Pulmonary artery endothelial cell (primary cell): ENCODE measurements at places on chromosomes 12 and 14. TPM values are rescaled to one million over a fixed set of nuclear protein-coding genes. Genes with fewer than 3 reads are reported as not detected.

Gene USP44
- total RNA-seq: 0.53 and 1.1 TPM in 2 replicates

Gene CCDC197
- not detected in 2 replicates for total RNA-seq

Gene SLC6A12
- not detected in 2 replicates for total RNA-seq

Gene PROX2
- not detected in 2 replicates for total RNA-seq

Gene RSRC2
- 32.6 and 48.1 TPM in 2 replicates for total RNA-seq

Gene RD3L
- total RNA-seq: not detected in 2 replicates

Gene NANOG
- not detected in 2 replicates for total RNA-seq

Gene IL31
- total RNA-seq: not detected in 2 replicates

Gene CCDC175
- total RNA-seq: not detected in 2 replicates

Gene EML5
- under 0.01 and 0.14 TPM in 2 replicates for total RNA-seq

Gene GZMB
- not detected in 2 replicates for total RNA-seq

Gene DTD2
- 32.6 and 33.9 TPM in 2 replicates for total RNA-seq

Gene ACIN1
- 62.8 and 98.6 TPM in 2 replicates for total RNA-seq

Gene GDF3
- 0.13 TPM in 1 of 2 replicates, not detected in the other for total RNA-seq

Gene ATF1
- total RNA-seq: 20.2 and 25.3 TPM in 2 replicates

Gene ABCD2
- under 0.01 TPM in 1 of 2 replicates, not detected in the other for total RNA-seq

Gene MGP
- 56.4 and 196 TPM in 2 replicates for total RNA-seq

Gene DCN
- total RNA-seq: 1.4 TPM in 1 of 2 replicates, not detected in the other

Gene SFSWAP
- 20.8 and 26.3 TPM in 2 replicates for total RNA-seq

Gene AICDA
- total RNA-seq: not detected in 2 replicates

Gene KRT80
- 2.0 and 4.9 TPM in 2 replicates for total RNA-seq

Gene RPL10L
- total RNA-seq: not detected in 2 replicates

Gene GALNT9
- total RNA-seq: 0.11 and 0.33 TPM in 2 replicates

Gene KCNK10
- total RNA-seq: 0.13 TPM in 1 of 2 replicates, not detected in the other

Gene SPIC
- total RNA-seq: not detected in 2 replicates

Gene SLC5A8
- not detected in 2 replicates for total RNA-seq
